Colonic mucosa (tissue), 4 donors: ENCODE measurements at places on chromosomes 4 and X. TPM values are rescaled to one million over a fixed set of nuclear protein-coding genes. Genes with fewer than 3 reads are reported as not detected.

SCML2 gene
- 2.5 TPM for total RNA-seq

RAP1GDS1 gene
- 42.3 TPM for total RNA-seq

- no peak for DNase-seq
These were observed 524.7 kb downstream of the SPRY1 start for GRCh38 chr4:123921339-123921738.

- no peak for DNase-seq
These were observed 8.9 kb downstream of the DGKQ start for GRCh38 chr4:964346-965025.

- peak; percentile 48 for DNase-seq
These were observed 70.2 kb upstream of the AFAP1 start for GRCh38 chr4:8009710-8010511.

- no peak for DNase-seq
These were observed 67.8 kb upstream of the SCML1 start for GRCh38 chrX:17669458-17669857.

GABRG1 gene
- total RNA-seq, result not detected

EVC gene
- 1.1 TPM for total RNA-seq

DNA sequence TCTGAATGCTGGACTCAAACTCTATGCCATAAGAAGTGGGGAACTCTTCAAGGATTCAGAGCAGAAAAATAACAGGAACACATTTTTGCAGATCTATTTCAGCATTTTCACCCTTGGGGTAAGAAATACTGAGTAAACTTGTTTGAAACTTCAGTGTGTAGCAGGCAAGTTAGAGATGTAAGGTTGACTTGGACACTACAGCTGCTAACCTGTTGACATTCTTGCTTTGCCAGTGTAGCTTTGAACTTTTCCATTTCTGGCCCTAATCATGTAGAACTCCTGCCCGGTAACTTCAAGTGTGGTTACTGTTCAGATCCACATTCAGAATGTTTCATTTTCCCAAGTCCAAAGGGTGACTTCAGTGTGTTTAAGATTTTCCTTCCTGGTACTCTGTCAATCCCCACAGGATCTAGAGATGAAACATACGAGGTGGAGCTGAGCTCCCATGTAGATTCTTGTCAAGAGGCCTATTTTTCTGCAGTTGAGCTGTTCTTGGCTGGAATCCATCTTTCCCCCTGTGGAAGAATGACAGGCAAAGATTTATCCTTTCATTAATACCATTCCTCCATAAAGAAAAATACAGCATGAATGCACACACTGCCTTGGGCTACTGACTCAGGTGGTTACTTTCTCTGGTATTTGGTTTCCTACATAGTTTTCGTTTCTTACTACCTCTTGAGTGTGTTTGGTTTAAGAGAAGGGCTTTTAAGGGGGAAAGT lies 34.1 kb downstream of the FHDC1 start:
- no peak for DNase-seq

GIMD1 gene
- not detected for total RNA-seq

GRCh38 chr4:2696423-2696822 lies 59.7 kb downstream of the TNIP2 start:
- no peak for DNase-seq

GRCh38 chr4:145808021-145808650 lies 128.2 kb downstream of the C4orf51 start:
- no peak for DNase-seq

CCNB3 gene
- total RNA-seq, result 0.11 TPM

- no peak for DNase-seq
These were observed 1368.4 kb upstream of the ADGRL3 start for GRCh38 chr4:59831746-59832145.

DNA sequence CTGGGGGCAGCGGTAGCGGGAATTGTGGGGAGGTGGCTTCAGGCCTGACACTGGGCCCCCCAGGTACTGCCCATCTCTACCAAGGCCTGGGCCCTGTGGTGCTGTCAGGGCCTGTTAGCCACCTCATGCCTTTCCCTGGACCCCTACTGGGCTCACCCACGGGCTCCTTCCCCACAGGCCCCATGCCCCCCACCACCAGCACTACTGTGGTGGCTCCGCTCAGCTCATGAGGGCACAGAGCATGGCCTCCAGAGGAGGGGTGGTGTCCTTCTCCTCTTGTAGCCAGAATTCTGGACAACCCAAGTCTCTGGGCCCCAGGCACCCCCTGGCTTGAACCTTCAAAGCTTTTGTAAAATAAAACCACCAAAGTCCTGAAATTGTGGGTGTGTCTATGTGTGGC lies 7.5 kb downstream of the GATA1 start:
- no peak for DNase-seq

GRCh38 chr4:148021686-148022085 lies 289.8 kb downstream of the ARHGAP10 start:
- no peak for DNase-seq

DNA sequence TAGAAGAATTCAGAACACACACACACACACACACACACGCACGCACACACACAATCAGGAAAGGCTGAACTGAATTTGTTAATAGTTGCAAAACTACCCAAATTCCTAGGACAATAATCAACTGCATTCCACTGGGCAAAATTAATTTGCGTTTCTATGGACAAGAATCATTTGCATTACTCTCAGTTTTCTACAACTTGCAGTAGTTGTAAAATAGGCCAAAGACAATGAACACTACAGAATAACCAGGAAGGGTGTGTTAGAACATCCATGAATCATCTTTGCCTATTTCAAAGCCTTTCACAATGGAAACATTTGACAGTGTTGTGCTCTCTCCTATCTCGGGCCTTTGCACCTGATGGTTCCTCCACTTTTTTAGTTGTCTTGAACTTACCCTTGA lies 77.1 kb upstream of the IGFBP7 start:
- no peak for DNase-seq
